ENCODE measurements at places on chromosomes 6 and 20.

DNA sequence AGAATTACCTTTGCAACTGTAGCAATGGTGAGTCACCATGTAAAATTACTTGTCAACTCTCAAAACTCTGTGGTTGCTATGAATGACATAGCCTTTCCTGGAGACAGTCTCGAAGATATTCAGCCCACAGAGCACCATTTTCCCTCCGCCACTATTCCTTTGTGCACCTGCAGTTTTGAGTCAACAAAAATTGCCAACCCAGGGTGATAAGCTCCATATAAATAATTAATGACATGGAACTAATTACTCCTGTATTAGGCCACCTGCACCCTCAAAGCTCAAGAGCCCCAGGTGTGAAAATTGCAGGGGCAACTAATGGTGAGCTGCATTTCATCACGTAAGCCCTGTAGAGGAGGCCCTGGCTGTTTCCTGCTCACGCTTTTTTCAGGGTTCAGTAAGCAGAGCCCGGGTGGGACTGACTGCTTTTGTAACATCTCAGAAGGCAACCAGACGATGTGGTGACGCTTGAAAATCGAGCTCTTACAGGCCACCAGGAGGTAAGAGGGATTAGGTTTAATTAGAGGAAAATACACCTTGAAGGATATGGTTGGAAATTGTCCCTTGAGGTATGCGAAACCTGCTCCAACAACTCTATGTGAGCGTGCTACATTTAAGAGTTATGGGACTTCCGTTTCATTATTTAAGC, 70.8 kb downstream of the BMP2 start:
- no peak for DNase-seq

- DNase-seq = peak; percentile 77
Observed at GRCh38 chr6:7587631-7588100, 2.3 kb upstream of the SNRNP48 start.

DNA sequence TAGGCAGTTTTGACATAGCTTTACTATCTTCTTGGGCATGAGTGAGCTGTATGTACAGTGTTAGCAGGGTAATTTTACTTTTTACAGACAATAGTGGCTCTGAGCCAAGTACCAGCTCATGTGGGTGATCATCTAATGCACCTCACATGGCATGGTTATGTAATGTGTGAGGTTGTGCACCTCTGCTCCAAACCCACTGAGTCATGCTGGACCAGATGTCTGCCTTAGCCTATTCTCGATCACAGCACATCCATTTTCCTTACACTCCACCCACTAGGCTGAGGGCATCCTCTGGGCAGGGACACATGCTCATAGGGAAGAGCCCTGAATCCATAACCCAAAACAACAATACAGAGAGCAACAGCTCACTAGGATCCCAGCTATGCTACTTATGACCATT, 71.6 kb upstream of the FBXL4 start:
- no peak for DNase-seq

DNA sequence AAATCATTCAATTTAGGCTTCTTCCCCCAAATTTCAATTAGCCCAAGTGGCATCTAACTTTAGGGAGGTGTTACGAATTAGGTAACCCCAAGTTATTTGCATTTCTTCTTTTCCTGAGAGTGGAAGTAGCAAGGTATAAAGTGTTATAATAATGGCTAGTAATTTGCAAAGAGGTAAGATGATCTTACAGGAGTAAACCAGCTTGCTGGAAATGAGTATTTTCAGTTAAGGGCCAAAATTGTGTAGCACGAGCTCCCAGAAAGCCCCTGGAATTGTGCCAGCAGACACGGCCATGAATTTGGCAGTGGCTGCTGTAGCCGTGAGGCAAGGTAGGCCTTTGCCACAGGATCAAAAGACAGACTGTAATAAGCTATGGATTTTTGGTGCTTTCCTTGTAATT, 38.0 kb downstream of the CITED2 start:
- DNase-seq = no peak

DNA sequence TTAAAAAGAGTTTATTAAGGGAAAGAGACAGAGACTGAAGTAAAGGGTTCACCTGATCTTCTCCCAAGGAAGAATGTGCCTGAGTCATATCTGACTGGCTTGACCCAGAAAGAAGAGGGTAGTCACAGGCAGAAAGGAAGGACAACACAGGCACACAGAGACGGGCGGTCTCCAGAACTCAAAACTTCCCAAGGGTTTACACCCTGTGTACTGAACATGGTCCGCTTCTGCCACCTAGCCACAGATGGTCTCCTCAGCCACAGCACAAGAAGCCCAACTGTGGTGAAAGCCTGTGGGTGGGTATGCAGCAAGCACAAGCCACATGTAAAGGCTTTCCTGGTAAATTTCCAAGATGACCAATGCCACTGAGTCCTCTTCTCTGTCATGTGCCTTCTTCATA, 17.2 kb downstream of the UNC5CL start:
- peak; percentile 64 for DNase-seq

GRCh38 chr6:150592377-150592995, 7.2 kb upstream of the PLEKHG1 start:
- DNase-seq = no peak

- DNase-seq = peak; percentile 82
Observed at GRCh38 chr20:8853805-8854338, 215.0 kb upstream of the PLCB4 start.
